ENCODE measurements at places on chromosomes 12 and 14.

GRCh38 chr12:2111826-2112225 is 59.0 kb downstream of the CACNA1C start:
- DNase-seq, result no peak

- DNase-seq, result no peak
These were observed 69.1 kb upstream of the C12orf71 start for GRCh38 chr12:27151479-27151878.

DNA sequence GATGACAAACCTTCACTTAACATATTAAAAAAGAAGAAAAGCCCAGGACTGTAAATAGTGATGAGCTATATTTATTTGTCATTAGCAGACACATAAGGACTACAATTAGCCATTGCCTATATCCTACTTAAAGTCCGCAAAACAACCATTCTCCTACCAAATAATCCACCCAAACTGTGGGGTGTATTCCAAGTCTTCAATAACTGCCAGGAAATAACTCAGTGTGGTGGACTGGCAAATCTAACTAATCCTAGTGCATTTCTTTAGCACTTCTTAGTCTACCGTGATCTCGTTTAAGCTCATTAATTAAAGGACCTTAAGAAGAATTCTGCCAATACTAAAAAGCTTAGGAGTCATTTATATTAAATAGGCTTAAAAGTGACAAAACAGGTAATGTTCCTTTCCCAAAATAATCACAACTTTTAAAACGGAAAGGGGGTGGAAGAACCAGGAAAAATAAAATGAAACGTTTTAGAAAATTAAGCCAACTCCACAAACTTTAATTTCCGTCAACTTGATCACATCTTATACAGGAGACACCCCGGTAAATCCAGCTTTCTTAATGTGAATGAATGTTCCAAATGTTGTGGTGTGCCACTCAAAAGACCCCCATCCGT is 1.8 kb downstream of the NOVA1 start:
- DNase-seq, result no peak

GRCh38 chr12:108766294-108766693 is 35.0 kb upstream of the CORO1C start:
- no peak for DNase-seq

DNA sequence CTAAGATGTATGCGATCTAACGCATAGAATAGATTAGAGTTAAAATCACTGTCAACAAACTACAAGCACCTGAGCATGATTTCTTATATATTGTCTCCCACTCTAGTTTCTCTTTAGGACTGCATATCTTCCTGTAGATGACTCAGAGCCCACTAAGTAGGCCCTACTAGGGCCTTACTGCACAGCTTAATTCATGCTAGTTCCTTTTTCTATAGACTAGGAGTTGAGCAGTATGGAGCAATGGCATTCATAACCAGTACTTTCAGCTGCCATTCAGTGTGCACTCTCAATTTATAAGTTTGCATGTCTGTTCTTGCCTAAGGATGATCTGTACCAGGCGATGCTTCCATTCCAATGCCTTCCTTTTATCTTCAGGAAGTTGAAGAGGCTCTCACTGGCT is 103.5 kb downstream of the METTL25 start:
- no peak for DNase-seq

DNA sequence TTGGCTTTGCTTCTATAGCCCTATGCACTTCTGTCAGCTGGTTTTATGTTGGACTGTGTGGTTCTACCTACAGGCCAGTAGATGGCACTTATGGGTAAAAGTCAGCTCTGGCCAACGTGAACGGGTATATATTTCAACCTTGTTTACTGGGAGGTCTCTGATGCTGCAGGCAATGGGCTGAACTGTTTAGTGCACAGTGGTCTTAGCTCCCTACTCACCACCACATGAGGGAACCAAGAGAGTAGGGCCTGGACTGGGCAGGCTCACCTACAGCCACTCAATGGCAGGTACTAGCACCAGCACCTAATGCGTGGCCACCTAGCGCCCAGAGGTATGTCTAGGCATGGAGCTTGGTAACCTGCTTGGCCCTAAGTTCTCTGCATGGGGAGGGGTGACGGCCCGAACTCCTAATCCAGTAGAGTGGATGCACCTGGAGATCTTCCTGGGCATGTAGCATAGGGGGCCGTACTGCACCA is 481.8 kb downstream of the TMEM117 start:
- DNase-seq, result peak; percentile 18

DNA sequence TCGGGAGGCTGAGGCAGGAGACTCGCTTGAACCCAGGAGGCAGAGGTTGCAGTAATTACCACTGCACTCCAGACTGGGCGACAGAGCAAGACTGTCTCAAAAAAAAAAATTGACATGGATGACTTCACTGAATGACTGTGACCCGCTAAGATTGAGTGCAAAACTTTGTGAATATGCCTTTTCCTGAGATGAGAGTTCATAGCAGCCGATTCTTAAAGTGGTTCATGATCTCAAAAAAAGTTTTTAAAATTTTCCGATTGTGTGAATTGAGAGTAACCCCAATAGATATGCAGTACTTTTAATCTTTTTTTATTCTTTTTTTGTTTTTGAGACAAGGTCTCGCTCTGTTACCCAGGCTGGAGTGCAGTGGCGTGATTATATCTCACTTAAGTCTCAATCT is 1.2 kb downstream of the TCTN1 start:
- no peak for DNase-seq

- DNase-seq, result no peak
These were observed 64.7 kb upstream of the CISTR start for GRCh38 chr12:53816360-53817020.

- DNase-seq, result no peak
These were observed 42.1 kb downstream of the DAO start for GRCh38 chr12:108921946-108922345.

DNA sequence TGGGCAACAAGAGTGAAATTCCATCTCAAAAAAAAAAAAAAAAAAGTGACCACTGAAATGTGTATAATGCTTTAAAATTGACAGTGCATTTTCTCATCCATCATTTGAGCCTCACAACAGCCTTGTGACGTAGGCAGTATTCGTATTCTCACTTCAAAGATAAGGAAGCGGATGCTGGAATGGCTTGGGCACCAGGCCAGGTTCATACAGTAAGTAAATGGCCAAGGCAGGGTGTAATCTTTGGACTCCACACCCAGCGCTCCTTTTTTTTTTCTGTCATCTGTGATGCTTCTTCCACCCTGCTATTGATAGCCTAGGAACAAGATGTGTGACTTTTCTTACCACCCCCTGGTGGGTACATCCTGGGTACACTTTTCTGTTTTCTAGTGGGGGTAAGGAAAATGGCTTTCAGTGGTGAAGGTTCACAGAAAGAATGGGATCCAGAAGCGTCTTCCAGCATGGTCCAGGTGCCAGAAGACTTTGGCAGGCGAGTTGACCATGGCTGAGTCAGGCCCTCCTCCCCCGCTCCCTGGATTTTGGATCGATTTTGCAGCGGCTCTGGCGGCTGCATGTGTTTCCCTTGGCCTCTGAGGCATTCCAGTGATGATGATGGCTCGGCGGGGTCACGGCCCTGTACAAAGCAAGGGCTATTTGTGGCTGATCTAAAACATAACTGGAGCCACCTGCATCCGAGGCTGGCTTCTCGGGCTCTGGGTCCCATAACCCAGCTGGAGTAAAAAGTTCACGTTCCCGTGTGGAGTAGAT is 110.6 kb downstream of the CACNA1C start:
- no peak for DNase-seq

DNA sequence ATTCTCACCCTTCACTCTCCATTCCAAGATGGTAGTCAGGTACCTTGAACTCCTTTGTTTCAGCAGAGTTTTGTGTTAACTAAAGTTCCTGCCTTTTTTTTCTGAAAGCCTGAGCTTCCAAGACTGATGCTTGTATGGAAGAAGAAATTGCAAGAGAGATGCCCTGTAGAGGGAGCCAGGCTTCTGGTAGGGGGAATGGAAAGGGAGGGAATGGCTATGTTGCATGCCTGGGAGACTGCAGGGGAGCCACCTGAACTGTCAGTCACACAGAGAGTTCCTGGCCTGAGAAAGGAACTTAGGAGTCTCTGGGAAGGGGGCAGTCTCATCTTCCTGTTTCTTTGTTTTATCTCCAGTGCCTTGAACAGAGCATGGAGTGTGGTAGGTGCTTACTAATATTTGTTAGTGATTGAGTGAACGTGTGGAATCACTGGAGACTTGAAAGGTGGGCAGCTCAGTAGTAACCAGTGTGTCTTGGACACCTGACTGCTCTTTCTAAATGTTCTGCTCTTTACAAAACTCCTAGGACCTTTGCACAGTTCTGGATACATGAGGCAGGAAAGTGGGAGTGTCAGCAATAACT is 132.2 kb downstream of the ANO4 start:
- no peak for DNase-seq

DNA sequence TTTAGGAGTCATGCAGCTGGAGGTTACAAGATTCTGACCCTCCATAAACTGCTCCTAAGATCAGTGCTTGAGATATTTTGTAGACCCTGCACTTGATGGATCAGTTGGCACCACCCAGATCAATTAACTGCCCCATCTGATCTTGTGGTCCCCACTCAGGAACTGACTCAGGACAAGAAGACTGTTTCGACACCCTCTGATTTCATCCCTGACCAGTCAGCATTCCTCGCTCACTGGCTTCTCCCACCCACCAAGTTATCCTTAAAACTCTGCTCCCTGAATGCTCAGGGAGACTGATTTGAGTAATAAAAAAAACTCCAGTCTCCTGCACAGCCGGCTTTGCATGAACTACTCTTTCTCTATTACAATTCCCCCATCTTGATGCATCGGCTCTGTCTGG is 360.2 kb downstream of the GALC start:
- DNase-seq, result no peak

DNA sequence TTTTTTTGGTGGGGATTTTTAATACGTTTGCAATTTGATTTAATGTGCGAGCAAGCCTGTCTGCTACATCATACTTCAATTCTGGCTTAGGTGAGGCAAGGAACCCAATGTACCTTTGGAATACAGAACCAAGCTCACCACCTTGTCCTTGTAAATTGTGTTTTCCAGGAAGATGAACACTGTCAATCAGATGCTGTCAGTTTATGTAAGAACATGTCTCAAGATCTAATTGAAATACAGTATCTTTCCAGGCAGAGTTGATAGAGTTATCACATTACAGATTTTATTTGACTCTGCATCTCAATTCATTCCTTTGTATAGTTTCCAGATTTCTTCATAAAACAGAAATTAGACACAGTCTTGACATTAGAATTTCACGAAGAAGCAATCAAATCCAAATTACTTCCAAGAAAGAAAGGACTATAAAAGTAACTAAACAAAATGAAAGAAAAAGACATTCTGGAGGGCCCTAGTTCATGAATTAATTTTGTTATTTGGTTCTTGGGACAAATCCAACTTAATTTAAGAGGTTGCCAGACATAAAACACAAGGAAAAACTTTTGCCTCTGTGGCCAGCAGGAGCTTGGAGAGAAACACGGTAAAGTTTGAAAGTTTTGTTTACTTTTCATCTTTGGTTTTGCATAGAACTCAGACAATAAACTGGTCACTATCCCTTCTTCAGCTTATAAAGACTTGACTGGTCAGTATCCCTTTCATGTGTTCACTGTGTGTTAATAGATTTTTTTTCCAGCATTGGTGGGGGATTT is 16.4 kb upstream of the MED13L start:
- no peak for DNase-seq

DNA sequence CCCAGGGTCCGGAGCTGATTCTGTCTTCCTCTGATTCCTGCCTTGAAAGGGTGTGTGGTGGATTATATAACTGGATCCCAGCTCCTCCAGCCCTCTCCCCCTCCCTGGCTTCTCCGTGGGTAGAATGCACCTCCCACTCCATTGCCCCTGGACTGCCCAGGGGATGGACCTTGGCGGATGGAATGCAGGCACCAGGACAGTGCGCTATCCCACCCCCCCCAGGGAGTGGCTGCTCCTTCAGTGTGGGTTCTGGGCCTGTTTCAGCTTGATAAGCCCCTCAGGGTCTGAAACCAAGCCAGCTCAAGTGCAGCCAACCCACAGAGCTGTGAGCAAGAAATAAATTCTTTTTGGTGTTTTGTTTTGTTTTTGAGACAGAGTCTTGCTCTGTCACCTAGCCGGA is 112.4 kb upstream of the TMEM132D start:
- DNase-seq, result no peak

GRCh38 chr12:93379326-93379980 is 1.7 kb downstream of the NUDT4 start:
- no peak for DNase-seq

GRCh38 chr12:113128802-113129663 is 6.5 kb downstream of the RASAL1 start:
- DNase-seq, result no peak

DNA sequence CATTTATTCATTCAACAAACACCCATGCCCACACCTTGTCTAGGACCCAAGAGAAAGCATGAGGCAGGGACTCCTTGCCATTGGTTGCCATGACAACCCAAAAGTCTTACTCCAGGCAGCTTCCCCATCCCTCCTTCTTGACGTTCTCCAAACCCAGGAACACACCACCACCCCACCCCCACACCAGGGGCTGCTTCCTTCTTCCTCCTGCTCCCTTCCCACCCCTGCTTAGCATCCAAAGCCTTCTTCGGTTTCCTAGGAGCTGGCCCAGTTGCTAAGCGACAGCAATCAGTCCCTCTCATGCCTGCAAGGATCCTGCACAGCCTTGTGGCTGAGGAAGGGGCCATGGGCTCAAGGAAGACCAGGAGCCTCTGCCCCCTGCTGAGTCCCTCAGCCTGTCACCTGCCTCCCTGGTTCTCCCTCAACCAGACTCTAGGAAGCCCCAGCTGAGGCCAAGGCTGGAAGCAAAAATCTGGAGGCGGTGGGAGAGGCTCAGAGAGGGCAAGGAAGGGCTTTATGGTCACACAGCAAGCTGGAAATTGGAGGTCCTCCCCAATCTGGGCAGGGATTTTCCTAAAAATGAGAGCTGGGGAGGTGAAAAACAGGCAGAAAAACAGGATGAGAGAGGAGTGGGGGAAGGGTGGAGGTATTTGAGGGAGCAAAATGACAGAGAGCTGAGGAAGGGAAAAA is 15.4 kb downstream of the RASAL1 start:
- DNase-seq, result no peak

DNA sequence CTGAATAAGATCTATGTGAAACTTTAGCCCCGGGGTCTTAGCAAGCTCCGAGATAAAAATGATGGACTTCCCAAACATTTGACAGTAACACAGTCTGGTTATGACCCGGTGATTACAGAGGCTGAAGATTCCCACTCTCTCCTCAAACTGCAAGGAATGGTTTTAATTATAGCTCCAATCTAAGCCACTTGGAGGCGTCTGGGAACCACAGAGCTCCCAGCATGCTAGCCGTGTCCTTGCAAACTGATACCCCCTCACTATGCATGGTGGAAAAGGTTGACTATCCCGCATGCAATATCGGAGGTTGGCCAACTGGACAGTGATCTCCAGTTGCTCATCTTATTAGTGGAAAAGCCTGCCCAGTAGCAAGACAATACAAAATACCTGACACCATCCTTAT is 76.5 kb upstream of the GRIN2B start:
- DNase-seq, result no peak
